Stimulated activated CD4-positive, alpha-beta T cell treated with anti-CD3 and anti-CD28 coated beads, Interleukin-1b, Interleukin-23, amount 100 ng/mL, for 1 hour (primary cell): ENCODE measurements at places on chromosomes 3 and 15.

DNA sequence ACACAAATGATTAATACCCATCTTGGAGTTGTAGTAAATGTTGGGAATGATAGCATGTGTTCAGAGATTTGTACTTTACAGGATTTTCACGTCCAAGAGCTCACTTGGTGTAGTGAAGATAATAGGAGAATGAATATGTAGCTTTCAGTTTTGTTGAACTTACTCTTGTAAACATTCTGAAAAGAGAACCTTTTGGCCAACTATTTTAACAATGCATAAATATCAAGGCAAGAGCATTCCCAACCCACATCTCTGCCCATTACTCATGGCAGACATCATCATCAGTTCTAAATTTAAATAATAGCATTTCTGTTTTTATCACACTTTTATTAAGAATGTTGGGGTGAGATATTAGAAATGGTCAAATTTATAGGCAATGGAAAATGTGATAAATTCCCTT is 465.2 kb upstream of the TPRG1 start:
- no peak for DNase-seq

DNA sequence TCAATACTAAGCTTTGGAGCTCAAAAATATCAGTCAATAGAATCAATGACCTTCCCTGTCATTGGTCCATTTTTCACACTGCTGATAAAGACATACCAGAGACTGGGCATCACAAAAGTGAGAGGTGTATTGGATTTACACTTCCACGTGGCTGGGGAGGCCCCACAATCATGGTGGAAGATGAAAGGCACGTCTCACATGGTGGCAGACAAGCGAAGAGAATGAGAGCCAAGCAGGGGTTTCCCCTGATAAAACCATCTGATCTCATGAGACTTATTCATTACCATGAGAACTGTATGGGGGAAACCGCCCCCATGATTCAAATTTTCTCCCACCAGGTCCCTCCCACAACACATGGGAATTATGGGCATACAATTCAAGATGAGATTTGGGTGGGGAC is 81.9 kb downstream of the ANXA2 start:
- no peak for DNase-seq

GRCh38 chr15:60044636-60045270 is 40.6 kb downstream of the FOXB1 start:
- DNase-seq = no peak

- no peak for DNase-seq
These were observed 228.0 kb downstream of the MBNL1 start for GRCh38 chr3:152496716-152497115.

- DNase-seq = no peak
These were observed 138.0 kb upstream of the BHLHE40 start for GRCh38 chr3:4841225-4841624.

GRCh38 chr3:11913316-11913715 is 66.6 kb upstream of the TAMM41 start:
- DNase-seq = no peak

DNA sequence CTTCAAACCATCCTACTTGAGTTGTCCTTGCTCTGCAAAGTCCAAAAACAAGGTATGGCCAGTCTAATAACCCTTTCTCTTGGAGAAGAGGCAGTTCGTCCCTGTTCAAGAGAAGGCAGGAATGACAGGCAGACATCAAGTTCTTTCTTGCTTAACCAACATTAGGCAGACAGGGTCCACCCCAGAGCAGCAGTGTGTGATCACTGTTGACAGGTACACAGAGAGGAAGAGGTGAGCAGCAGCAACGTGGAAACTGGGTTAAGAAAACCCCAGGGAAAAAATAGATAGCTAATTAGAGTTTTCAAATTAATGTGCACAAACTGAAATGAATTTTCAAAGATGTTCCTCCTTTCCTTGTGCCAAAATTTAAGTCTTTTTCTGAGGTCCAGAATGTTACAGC is 48.2 kb downstream of the TNIK start:
- DNase-seq = no peak

DNA sequence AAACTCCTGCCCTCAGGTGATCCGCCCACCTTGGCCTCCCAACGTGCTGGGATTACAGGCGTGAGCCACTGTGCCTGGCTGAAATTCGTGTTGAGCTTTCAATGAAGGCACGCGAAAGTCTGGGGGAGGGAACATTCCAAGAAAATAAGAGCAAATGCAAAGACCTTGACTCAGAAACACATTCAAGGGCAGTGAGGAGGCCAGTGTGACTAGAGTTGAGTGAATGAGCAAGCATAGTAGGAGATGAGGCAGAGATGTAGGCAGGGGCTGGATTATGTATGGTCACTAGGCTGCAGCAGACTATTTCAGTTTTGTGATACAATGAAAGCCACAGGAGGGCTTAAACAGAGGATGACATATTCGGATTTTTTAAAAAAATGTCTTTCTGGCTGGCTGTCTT is 67.0 kb downstream of the SCN11A start:
- DNase-seq = no peak

- no peak for DNase-seq
These were observed 239.3 kb upstream of the GBE1 start for GRCh38 chr3:82000773-82001172.

GRCh38 chr3:129687586-129688125 is 81.2 kb upstream of the PLXND1 start:
- DNase-seq = no peak

DNA sequence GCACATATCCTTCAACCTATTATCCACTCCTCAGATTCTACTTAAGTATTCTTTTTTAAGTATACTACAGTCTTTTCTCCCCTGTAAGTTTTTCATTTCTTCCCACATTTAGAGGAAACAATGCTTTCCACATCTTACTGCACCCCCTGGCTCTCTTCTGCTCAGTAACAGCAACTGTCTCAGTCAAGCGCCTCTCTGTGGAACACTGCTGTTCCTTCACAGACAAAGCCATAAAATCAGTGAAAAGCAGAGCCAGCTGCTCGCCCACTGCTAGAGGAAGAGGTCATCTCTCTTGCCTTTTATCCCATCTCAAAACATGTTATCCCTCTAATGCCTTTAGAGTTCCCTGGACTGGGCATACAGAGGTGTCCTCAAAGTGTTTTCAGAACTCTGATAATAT is 24.8 kb downstream of the SERP1 start:
- no peak for DNase-seq

- no peak for DNase-seq
These were observed 207.3 kb upstream of the CTNNB1 start for GRCh38 chr3:40992023-40992422.

DNA sequence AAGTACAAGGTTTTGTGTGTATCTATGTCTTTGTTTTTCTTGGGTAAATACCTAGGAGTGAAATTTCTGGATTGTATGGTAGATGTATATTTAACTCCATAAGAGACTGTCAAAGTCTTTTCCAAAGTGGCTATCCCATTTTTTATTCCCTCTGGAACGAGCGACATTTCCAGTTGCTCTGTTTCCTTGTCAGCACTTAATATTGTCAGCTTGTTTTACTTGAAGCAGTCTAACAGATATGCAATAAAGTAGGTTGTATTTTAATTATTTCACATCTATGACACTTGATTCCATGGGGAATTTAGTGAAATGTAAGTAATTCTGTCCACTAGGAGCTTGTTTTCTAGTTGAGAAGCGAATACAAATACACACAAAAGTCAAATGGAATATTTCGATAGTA is 18.5 kb upstream of the BNIP2 start:
- DNase-seq = no peak

GRCh38 chr3:172137287-172138192 is 98.2 kb downstream of the FNDC3B start:
- DNase-seq = no peak

DNA sequence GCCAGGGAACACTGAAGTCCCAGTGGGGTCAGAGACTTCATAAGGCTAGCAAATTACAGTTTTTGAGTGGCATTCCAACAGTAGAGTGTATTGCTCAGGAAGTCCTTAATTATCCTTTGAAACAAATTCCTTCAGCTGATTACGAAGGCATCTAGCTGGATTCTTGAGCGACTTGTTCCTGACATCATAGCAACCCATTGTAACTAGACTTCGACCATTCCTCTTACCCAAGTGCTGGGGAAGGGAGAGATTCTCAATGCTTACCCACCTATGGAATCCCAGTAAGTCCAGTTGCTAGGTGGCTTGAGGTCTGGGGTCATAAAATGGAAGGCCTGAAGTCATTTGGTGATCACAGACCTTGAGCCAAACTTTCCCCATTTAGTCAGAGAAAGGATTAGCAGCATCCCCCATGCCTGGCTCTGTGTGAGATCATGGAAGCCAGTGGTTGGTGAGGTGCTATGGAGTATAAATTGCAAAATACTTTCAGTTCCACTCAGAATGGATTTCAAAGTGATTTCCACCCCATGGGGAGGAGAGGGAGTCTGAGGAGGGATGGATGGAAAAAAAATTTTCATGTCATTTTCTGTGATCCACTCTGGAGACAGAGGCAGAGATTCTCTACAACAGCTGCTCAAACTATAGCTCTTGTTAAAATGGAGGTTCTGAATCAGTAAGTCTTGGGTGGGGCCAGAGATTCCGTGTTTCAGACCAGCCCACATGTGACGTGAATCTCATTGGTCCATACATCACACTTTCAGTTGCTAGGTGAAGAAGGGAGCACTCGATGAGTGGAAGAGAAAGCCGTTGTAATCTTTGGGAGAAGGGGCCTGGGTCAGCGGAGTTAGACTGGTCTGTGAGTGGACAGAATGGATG is 45.7 kb downstream of the CD86 start:
- DNase-seq = no peak

DNA sequence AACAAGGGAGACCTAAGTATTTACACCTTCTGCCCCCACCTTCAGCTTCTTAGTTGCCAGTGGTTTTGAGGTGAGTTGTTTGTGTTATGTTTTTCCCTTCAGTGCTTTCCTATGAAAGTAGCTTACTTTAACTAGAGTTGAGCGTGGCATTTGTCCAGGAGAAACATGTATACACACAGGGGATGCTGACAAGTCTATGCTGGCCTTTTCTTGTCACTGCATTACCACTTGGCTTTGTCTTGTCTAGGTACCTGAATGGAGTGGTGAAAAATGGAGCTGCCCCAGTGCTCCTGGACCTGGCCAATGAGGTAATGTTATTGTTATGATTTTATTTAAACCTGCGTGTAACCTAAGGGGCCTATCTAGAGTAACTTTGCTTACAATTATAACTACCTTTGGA is 74.4 kb downstream of the CDIN1 start:
- no peak for DNase-seq

DNA sequence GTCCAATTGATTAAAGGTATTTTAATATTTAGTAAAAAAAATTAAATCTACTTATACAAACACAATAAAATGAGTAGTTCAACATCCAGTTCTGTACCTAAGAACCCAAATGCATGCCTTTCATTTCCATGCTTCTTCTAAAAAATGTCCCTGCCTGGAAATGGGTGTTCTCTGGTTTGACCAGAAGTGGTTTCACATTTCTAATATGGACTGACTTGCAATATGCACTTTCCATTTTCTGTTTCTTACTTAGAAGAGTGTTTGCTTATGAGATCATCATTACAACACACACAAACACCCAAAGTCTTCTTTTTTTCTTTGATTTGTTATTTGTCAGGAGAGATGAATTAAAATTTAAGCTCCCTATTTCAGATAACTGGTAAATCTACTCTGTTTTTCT is 879.6 kb downstream of the AGBL1 start:
- no peak for DNase-seq

- no peak for DNase-seq
These were observed 41.0 kb upstream of the SLC25A26 start for GRCh38 chr3:66179793-66180192.

DNA sequence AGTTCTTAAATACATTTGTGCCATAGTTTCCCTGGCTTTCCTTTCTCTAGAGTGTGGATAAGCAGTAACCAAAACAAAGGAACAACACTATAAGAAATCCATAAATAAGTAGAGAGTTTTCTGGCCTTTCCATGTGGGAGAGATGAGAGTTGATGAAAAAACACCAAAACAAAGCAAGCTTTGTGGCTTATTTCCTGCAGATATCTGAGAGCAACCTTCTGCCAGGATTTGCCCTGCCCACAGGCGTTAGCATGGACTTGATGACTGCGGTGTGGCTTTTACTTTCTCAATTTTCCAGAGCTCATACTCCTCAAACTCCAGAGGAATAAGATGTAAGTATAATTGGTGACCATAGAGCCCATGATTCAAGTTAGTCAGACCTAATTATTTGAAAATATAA is 194.9 kb downstream of the RAP2B start:
- no peak for DNase-seq

GRCh38 chr3:81579744-81580143 is 181.7 kb downstream of the GBE1 start:
- no peak for DNase-seq

DNA sequence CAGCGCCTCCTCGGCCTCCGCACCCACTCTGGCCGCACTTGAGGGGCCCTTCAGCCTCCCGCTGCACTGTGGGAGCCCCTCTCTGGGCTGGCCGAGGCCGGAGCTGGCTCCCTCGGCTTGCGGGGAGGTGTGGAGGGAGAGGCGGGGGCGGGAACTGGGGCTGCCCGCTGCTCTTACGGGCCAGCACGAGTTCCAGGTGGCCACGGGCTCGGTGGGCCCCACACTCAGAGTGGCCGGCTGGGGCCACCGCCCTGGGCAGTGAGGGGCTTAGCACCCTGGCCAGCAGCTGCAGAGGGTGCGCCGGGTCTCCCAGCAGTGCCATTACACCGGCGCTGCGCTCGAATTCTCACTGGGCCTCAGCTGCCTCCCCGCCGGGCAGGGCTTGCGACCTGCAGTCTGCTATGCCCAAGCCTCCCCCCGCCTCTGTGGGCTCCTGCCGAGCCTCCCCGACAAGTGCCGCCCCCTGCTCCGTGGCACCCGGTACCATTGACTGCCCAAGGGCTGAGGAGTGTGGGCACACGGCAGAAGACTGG is 167.1 kb upstream of the PLSCR5 start:
- DNase-seq = no peak

GRCh38 chr3:117278424-117279190 is 569.0 kb downstream of the TUSC7 start:
- DNase-seq = no peak

GRCh38 chr15:100569391-100569790 is 32.6 kb downstream of the LINS1 start:
- DNase-seq = no peak

- no peak for DNase-seq
These were observed 4.3 kb downstream of the SLCO3A1 start for GRCh38 chr15:91857772-91858171.

DNA sequence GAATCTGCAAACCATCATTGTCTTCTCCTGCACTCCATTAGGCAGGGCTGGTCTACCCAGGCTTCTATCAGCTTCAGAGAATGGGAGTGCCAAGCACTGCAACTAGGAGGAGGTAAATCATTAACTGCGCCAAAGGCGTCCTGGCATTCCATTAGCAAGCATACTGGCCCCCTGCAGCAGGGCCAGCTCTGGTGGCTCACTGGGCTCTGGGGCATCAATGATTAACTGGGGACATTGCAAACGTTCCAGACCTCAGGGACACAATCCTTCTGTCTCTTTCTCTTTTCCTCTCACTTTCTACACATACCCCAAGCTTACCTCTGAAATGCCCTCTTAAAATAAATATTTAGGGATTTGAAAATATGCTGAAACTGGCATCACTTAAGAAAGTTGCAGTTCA is 129.0 kb downstream of the MYLK start:
- no peak for DNase-seq

- no peak for DNase-seq
These were observed 5.5 kb upstream of the SPG11 start for GRCh38 chr15:44668921-44669320.
